ENCODE measurements at places on chromosomes 12 and 14.

DNA sequence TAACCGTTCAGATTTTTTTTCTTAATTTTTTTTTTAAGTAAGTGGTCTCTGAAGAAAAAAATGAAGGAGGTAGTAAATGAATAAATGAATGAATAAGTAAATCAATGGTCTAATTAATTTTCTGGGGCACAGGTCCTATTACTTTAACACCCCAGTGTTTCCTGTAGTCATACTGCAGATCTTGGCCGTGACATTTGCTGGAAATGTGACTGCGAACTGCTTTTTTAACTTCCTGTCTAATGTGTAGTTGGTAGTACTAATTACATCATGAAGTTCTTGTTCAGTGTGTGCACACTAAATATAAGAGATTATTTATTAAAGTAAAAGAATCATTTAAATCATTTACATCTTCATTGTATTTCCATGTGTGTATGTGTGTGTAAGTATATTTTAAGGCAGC, 45.4 kb downstream of the AEBP2 start:
- no peak for DNase-seq

DNA sequence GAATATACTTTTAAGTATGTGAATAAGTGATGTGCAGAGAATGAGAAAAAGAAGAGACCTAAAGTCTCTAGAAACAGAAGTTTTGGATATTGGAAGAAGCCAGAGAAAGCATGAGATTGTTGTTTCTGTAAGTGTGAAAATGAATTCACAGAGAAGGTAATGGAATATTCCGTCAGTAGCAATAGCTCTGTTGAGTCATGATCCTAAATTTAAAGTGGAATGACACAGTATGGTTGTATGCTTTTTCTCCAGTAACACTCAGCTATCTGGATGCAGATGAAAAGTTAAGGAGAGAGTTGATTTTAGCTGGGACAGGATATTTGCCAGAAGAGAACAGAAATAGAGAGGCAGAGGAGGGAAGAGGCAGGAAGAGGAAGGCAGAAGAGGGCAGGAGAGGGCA, 1166.3 kb downstream of the GALC start:
- no peak for DNase-seq

GRCh38 chr14:68576031-68576430, 216.8 kb downstream of the ZFP36L1 start:
- DNase-seq, result no peak

DNA sequence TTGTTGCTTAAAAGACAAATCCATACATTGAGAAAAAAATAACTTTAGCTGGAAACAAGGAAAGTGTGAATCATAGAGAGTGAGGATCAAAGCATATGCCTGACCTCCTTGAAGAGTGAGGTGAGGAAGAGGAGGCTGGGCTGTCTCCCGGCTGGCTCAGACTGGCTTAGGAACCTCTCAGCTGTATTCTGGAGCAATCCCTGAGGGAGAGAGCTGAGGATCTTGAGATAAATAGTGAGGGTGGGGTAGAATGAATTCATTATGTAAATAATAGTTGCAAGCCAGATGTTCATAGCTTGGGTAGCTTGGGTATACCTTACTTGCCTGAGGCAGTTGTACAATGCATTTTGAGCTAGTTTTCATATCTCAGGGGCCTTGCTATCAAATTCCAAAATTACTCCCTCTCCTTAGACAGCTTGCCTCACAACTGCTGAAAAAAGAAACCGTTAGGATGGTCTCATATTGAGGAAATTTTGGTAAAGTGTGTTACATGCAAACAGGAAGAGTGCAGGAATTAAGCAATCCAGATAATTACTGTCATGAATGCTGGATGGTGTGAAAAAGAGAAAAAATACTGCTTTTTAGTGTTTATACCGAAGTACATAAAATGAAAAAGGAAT, 30.5 kb upstream of the SLC15A5 start:
- DNase-seq, result no peak

DNA sequence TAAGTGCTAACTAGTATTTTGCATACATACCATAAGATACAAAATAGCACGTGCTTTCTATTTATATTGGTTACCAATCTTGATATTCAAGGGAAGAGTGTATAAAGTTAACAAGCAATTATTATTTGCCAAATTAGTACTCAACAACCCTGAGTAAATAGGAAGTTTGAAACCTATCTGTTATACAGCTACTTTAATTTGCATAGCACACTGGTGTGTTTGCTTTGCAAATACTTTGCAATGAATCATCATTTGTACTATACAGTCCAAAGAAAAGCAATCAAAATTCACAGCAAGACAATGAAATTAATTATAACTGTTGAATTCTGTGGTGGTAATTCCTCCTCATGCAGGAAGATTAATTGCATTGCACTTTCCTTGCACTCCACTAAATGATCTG, 469.1 kb downstream of the PRKD1 start:
- no peak for DNase-seq

Data from mesendoderm (in vitro differentiated cells).